ENCODE measurements at places on chromosomes 7 and 10.

- DNase-seq, result no peak
Observed at GRCh38 chr10:24307696-24308485, 99.0 kb downstream of the KIAA1217 start.

- no peak for DNase-seq
Observed at GRCh38 chr7:18927134-18927533, 190.3 kb downstream of the TWIST1 start.

DNA sequence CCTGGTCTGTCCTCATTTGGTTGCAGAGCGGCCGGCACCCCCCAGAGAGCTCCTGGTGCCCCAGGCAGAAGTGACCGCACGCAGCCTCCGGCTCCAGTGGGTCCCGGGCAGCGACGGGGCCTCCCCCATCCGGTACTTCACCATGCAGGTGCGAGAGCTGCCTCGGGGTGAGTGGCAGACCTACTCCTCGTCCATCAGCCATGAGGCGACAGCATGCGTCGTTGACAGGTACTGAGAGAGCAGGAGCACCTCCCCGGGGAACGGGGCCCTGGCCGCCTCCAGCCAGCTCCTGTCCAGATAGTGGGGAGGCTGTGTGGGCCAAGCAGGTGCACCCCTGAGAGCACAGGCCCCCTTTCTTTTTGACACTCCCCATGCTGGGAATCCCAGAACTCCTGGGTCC, 532.9 kb upstream of the FOXK1 start:
- no peak for DNase-seq

DNA sequence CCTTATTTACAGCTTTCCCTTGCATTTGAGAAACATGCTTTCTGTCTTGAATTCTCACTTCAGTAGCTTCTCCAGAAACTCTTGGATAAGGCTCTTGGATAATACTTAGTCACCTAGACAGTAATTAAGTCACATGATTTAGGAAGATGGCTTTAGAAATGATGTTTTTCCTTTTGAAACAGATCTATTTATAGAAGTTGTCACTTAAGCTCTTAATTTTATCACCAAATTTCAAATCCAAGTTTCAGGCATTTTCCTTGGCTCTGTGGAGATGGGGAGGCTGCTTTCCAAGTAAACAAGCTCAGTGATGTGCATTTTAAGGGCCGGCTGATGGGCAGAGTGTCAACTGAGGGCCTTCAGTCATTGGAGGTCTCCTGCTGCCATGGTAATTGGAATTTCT, 130.3 kb downstream of the SRI start:
- no peak for DNase-seq

DNA sequence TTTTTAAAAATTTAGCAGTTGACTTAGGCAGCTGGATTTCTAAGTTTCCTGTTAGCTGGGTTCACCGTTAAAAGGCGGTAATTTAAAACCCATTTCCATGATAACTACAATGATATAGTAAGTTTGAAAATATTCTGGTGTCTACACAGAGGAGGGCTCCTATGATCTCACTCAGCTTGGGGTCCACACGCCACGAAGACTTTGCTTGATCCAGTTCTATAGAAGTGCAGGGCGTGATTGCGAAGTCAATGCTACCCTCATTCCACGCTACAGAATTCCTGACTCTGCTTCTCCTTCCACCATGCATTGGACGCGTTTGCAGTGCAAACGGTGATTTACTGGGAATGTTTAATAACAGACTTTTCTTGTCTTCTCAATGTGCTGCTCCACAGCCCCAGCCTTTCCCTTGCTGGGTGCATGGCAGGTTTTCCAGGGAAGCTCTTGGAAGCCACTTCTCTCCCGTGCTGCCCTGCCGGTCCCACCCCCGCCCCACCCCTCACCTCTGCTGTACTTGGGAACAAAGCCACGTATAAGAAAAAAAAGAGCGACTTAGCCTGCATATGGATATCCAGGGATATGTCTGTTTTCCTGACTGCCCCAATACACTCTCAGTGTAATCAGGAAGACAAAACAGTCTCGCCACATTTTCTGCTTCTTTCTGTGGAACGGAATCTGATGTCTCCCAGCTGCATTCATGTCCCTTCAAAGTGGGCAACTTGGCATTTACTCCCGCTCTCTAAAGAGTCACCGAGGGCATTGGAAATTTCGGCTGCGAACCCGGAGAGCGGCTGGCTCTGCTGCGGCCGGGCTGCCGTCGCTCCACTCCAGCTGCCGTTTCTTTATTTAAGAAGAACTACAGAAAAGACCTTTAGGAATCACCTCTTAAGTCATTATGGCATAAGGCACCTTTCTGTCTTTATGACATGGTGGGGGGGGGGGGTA, 434.4 kb upstream of the MGMT start:
- no peak for DNase-seq

GRCh38 chr7:131124001-131124629, 203.6 kb upstream of the MKLN1 start:
- DNase-seq, result no peak

DNA sequence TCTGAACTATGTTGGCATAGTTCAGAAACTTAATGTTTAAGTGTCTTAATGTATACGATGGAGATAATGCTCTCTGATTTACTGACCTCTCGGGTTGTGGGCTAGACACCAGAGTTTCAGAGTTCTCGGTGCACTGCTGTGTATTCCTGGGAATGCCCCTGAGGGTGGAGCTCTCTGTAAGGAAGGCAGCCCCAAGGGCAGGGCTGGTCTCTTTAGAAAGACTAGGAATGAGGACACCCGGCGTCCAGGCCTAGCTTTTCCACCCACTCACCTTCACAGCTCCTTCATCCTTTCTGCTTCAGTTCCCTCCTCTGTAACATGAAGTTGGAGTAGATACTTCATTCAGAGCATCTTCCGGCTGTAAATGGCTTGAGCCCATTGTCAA, 536.6 kb upstream of the GALNT17 start:
- DNase-seq, result no peak

GRCh38 chr7:18792871-18793595, 297.5 kb downstream of the HDAC9 start:
- no peak for DNase-seq

GRCh38 chr7:82286096-82286797, 157.3 kb downstream of the CACNA2D1 start:
- no peak for DNase-seq

- DNase-seq, result no peak
Observed at GRCh38 chr7:73960548-73960947, 67.4 kb upstream of the ELN start.

- no peak for DNase-seq
Observed at GRCh38 chr7:92657391-92657790, 67.2 kb upstream of the FAM133B start.

- DNase-seq, result no peak
Observed at GRCh38 chr7:156669035-156669828, 28.7 kb downstream of the RNF32 start.

GRCh38 chr7:90194911-90195809, 16.4 kb upstream of the STEAP2 start:
- no peak for DNase-seq

DNA sequence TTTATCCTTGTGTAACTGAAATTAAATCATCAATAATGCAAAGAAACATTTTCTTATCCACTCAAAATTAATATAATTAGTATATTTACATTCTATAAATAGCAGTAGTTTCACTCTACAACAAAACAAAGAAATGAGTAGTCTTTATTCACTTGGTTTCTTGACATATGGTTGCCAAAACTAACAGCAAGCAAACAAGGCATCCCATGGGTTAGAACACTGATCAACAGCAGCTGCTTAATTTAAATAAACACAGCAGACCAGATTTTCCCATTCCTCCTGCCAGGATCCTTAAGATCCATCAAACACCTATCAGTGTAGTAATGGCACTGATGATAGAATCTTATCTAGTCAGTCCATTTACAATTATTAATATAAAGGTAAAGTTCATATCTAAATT, 22.1 kb downstream of the NCAPG2 start:
- no peak for DNase-seq

DNA sequence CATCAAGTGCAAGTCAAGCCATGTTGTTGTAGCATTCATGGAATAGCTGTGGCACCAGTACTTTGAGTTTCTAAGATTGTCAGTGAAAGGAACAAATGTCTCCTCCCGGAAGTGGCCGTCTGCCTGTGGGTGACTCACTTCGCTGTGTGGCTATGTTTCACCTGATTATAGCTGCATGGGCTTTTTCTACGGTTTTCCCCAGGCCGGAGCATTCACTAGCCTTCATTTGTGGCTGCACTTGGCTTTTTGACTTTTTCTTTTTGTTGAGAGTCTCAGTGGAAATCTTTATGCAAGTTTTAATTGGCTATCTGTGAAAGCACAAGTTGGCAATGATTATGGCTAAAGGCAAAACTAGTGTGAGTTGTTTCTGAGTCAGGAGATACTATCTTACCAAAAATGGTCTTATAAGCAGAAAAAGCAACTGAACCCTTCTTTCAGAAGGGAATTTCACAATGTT, 35.0 kb downstream of the SRI start:
- DNase-seq, result no peak

DNA sequence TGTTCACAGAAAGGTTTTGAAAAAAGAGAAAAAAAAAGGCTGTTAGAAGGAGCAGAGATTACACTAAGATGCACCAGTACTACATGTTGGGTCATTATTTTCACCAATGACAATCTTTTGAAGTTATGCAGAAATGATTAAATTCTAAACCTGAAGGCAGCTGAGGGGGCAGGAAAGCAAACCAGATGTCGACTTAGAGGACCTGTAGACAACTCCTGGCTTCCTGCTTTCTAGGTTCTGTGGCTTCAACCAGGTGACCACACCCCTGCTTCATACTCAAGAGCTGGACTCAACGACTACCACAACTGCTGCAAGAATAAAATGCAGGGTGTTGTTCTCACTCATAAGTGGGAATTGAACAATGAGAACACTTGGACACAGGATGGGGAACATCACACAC, 30.0 kb downstream of the MYOF start:
- no peak for DNase-seq

DNA sequence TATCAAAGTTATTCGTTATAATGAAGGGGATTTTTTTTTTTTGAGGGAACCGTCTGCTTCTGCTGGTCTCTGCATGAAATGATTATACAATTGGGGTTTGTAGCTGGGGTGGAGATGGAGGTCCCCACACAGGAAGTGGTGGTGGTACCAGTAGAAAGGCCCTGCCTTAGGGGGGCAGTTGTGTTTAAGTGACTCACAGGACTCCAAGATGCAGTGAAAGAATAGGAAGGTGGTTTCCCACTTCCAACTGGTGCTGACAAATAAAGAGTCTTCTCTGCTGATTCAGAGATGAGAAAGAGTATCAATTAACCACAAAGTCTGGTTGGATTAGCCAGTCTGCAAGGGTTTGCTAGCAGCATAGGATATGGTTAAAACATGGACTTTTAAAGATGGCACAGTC, 376.0 kb downstream of the SORCS3 start:
- no peak for DNase-seq

GRCh38 chr10:63217120-63217605, 84.0 kb downstream of the NRBF2 start:
- DNase-seq, result no peak

GRCh38 chr7:21867226-21867625, 78.5 kb downstream of the CDCA7L start:
- no peak for DNase-seq

- DNase-seq, result no peak
Observed at GRCh38 chr7:131031099-131031868, 296.4 kb upstream of the MKLN1 start.

- DNase-seq, result no peak
Observed at GRCh38 chr10:114498413-114499111, 94.3 kb upstream of the AFAP1L2 start.

GRCh38 chr7:22647451-22648257, 79.3 kb upstream of the IL6 start:
- DNase-seq, result no peak

- DNase-seq, result no peak
Observed at GRCh38 chr7:158033196-158033595, 554.4 kb downstream of the PTPRN2 start.

DNA sequence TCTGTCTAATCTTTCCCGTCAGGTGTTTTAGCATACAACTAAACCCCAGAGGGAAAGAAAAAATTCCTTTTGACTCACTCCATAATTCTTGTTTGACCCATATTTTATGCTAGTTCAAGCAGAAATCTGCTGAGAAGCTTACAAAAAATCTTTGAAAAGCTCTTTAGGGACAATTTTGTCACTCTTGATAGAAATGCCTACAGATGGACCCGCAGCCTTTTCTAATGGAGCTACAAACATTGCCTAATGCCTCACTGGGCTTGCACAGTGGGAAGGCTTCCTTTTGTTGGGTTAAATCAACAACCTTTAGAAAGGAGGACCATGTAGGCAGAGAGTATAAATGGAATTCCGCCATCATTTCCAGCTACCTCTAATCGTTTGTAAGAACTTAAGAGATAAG, 344.5 kb downstream of the PCLO start:
- no peak for DNase-seq

DNA sequence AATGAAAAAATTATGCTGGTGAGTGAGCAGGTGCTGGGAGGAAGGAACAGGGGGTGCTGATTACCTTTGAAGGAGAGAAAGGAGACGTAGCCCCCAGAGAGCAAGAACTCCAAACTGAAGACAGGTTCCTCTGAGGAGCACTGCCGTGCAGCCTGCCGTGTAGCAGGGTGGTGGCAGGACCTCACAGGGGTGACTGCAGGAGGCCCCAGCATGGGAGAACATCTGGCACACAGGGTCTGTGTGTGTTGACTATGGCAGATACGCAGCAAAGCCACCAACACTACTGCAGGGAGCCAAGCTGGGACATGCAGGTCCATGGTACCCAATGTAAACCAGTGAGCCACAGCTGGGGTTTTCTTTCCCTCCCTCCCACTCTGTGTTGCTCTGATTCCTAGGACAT, 192.1 kb upstream of the PDE1C start:
- no peak for DNase-seq

DNA sequence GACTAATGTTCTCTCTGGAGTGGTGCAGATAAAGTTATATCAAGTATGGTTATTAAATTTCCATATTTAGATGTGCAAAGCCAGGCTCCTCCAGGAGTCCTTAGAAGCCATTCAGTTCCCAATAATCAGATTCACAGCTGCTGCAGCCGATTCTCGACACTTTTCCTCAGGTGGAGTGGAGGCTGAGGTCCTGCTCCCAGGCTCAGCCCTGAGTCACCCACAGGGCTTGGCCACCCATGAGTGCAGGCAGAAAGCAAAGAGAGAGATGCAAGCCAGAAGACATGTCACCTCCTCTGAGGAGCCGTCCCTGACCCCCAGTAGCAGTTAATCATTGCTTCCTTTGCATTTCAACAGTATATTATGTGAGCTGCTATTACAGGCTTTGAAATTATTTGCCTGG, 36.3 kb upstream of the NANOS1 start:
- DNase-seq, result no peak

DNA sequence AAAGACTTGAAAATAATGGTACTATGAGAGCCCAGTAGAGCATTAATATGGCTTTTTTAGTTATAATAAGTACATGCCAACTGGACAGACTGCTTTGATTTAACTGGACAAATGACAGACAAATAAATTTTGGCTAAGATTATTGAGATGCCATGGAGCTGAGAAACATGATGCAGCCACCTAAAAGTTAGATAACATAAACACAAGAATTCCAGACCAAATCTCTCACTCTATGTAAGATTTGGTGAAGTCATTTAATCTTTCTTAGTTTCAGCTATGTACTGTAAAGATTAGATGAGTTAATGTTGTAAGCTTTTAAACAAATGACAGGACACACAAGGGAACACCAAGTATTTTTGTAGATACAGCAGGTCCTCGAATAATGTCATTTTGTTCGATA, 118.2 kb downstream of the CACNA2D1 start:
- no peak for DNase-seq

Measured in esophagus squamous epithelium (tissue), 5 donors.